ENCODE measurements at places on chromosomes 3 and 15.

- DNase-seq = no peak
Measured at GRCh38 chr3:151395806-151396205, 11.3 kb upstream of the P2RY12 start.

DNA sequence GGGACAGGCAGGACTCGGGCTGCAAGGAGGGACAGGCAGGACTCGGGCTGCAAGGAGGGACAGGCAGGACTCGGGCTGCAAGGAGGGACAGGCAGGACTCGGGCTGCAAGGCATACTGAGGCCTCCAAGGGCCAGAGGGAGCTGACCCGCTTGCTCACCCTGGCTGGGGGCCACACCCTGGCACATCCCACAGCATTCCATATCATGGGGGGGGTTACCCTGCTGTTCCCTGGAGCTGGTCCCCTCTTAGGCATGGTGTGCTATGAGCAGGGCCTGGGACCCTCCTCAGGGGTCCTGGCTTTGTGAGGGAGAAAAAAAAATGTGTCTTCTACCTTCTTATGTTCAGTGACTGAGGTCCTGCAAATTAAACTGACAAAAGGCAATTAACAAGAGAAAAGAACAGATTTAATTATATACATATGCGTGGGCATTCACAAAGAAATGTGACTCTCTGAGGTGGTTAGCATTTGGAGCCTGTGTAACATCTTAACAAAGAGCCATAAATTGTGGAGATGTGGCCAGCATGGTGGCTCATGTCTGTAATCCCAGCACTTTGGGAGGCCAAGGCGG, 97.6 kb upstream of the ALDH1A3 start:
- no peak for DNase-seq

DNA sequence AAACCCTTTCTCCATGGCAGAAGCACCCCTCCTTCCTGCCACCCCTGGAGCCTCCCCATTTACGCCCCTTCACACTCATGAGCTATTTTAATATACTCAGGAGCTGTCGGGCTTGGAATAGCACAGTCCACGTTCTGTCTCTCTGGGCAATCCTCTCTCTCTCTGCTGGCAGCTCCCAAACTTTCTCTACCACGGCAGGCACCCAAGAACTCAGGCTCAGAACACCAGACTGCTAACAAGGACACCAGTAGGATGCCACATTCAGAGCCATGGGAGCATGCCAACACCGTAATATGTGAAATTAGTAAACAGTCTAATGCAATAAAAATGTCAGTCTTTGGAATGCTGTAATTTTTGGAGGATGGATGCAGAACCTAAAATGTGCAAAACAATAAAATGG, 19.3 kb downstream of the TNFAIP8L3 start:
- DNase-seq = no peak

DNA sequence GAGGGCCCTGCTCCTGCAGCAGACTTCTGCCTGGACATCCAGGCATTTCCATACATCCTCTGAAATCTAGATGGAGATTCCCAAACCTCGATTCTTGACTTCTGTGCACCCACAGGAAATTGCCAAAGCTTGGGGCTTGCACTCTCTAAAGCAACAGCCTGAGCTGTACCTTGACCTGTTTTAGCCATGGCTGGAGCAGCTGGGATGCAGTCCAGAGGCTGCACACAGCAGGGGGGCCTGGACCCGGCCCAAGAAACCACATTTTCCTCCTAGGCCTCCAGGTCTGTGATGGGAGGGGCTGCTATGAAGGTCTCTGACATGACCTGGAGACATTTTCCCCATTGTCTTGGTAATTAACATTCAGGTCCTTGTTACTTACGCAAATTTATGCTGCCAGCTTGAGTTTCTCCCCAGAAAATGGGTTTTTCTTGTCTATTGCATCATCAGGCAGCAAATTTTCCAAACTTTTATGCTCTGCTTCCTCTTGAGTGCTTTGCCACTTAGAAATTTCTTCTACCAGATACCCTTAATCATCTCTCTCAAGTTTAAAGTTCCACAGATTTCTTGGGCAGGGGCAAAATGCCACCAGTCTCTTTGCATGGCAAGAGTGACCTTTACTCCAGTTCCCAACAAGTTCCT, 11.8 kb upstream of the MYO5A start:
- no peak for DNase-seq

- no peak for DNase-seq
Measured at GRCh38 chr3:172102123-172102882, 62.9 kb downstream of the FNDC3B start.

DNA sequence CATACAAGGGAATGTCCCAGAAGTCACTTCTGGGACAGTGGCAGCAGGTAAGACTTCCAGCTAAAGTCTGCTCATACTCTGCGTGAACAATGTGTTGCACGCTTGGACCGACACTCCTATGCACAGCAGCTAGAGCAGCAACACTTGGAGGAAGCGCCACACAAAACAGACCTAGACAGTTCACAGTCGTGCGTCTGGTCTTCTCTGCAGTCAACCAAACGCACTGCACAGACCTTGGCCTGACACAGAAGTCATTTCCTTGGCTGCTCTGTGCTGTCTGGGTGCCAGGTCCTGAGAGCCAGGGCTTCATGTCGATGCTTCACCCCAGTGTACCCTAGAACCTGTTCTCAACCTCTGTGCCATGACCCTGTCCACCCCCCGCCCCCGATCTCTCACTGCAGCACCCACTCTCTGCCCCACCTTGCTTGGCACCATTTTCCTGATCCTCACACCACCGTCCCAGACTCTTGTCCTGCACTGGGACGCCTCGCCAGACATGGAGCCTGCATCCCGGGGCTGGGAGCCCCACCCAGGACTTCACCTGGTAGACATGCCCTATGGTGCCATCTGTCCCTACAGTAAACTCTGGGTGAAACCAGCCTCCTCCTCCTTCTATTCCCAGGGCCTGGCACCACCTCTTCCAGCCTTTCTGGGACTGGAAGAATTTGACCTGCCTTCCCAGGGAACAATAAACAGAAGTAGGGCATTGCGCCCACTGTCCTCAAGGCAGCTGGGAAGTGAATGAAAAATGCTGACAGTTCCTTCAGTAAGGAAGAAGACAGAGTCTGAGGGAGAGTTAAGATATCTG, 3.1 kb downstream of the ATP10A start:
- DNase-seq = no peak

GRCh38 chr15:60544581-60545264, 65.8 kb upstream of the ICE2 start:
- DNase-seq = no peak

- no peak for DNase-seq
Measured at GRCh38 chr3:64390893-64391292, 165.6 kb upstream of the PRICKLE2 start.

- DNase-seq = no peak
Measured at GRCh38 chr3:7646851-7647250, 785.9 kb downstream of the GRM7 start.

DNA sequence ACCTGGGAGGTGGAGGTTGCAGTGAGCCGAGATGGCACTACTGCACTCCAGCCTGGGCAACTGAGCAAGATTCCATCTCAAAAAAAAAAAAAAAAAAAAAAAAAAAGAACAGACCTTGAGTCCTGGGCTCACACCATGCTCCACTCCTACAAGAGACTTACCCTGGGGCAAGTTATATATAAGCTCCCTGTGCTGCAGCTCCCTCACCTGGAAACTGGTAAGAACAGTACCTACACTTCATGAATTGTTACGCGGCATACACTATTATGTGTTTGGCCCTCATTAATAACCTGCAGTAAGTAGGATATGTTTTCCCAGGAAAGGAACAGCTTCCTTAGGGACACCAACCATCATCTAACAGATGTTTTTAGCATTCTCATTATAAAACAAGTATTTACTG, 119.6 kb downstream of the FMN1 start:
- no peak for DNase-seq

GRCh38 chr3:73324203-73325155, 263.0 kb downstream of the EBLN2 start:
- DNase-seq = no peak

GRCh38 chr3:57497904-57498303, 46.2 kb downstream of the DNAH12 start:
- DNase-seq = no peak
